Stimulated activated naive CD8-positive, alpha-beta T cell treated with anti-CD3 and anti-CD28 coated beads, Interleukin-15, amount 100 ng/mL, for 72 hours (primary cell): ENCODE measurements at places on chromosomes 11 and 22.

DNA sequence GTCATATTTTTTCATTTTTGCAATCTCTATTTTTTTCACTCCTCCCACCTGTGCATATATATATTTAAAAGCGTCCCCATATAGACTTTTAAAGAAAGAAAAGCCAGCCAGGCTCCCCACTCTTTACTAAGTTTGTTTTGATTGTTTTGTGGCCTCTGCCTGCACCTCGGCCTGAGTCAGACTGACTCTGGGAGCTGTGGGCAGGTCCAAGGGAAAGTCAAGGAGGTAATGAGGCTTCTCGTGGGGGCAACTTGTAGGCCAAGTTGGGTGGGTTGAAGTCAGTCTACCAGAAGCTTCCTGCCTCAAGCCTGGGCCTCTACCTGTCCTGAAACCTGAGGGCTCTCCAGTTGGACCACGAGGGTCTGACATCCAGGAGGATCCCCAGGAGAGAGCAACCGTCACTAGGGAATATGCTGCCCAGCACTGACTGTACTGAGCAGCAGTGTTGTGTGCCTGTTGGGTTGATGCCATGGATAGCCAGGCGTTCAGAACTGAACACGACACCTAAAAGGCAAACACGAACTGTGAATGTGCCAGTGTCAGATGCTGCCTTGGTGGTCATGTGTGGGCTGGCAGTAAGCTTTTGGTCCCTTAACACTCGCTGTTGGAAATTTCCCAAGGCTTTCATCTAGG is 58.8 kb downstream of the BMAL1 start:
- no peak for DNase-seq

DNA sequence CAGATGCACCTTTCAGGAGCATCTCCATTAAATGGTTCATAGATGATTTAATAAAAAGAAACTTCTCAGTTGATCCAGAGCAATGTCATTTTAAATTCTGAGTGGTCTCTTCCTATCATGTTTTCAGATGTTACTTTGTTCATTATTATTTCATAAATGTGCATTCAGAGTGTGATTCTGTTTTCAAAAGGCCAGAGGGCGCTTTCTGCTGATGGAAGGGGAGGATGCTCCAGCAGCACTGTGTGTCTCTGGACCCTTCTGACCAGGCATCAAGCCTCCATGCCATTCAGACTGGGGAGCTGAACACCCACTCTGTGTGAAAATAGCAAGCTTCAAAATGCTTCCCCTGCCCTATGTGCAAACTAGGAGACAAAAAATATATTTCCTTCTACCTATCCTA is 23.9 kb upstream of the CRTAM start:
- no peak for DNase-seq

GRCh38 chr11:88620568-88621130 is 283.1 kb upstream of the CTSC start:
- no peak for DNase-seq

DNA sequence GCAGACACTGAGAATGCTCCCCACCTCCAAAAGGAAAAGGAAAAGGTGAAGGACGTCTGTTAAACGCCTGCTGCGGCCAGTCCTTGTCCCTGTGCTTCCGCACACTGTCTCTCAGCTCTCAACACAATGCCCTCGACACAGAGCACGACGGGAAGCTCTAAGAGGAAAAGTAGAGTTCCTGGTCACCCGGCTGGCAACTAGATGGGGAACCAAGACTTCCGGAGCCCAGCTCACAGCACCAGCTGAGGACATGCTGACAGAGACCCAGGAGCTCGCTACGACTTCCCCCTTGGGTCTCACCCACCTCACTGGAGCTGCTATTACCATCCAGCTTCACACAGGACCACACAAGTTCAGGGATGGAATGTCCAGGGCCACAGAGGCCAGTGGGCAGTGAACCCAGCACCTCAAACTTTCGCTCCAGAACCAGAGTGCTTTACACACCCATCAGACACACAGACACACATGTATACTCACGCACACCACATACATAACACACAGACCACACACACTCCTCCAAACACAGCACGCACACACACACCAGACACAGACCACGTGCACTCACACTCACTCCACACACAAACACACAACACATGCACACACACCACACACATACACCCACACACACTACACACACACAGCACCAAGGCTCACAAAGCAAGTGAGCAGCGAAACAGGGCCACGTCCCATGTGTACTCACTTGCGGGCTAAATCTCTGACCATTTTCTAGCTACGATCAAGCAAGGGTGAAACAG is 9.6 kb downstream of the SULT4A1 start:
- DNase-seq: no peak
